DMS 273 treated with DMSO at 0.1 percent for 48 hours (cell line): ENCODE measurements at places on chromosomes 1 and 21.

DNA sequence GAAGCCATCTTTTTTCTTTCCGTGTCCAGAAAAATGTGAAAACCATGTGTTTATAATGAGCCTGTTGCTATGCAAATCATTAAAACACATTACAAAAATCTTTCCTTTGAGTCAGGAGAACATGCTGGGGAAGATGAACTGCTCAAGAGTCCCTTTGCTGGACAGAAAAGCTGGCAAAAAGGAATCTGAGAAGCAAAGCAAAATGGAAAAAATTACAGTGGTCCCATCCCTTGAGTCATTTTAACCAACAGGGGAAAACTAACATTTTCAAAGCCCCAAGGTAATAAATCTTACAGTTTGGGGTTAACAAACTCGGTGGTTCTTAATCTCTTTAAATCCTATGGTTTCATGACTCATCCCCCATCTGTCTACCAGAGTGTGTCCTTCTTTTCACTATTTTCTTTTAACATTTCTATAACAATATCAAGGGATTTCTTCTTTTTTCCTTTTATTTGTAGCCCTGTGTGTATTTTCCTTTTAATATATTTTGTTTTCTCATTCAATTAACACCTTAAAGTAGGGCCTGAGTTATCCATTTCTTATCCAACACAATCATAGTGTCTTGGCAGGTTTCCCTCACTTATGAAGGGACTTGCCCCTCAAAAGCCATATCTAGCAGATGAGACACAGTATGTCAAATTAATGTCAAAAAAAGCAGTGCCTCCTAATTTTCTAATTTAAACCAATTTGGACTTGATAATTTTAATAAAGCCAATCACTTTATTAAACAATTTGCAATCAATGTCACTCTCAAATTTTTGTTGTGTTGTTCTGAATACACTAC lies 105.4 kb downstream of the PTPN14 start:
- DNase-seq: peak; percentile 73

DNA sequence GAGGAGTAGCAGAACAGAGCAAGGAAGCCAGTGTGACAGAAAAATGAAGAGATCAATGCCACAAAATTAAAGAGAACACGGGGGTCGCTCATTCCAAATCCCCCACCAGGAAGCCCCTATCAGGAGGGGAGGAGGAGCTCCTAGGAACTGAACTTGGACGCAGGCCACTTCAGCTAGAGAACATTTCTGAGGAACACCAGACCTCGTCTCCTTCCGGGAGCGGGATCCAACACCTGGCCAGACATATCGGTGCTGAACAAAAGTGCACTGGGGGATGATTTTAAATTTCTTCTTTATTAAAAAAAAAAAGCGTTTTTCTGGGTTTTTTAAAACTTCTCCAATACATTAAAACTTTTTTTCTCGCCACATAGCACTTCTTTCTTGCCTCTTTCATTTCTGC lies 40.8 kb downstream of the OLFML2B start:
- DNase-seq: no peak

GRCh38 chr1:79110749-79111148 lies 104.2 kb upstream of the ADGRL4 start:
- DNase-seq: no peak

DNA sequence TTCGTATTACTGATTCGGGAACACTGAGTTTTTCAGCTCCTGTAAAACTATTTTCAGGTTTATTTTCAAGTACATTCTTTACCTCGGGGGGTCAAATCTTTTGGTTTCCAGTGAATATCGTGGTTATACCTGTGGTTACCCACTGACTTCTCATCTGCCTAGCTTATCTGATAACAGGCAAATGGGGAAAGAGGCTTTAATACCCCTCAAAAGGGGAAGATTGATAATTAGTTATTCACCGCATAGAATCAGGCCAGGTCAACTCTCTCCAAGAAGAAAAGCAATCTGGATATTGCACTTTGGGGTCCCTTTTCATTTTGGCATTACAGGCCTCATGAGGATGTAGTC lies 23.0 kb downstream of the RUNX1 start:
- DNase-seq: no peak

DNA sequence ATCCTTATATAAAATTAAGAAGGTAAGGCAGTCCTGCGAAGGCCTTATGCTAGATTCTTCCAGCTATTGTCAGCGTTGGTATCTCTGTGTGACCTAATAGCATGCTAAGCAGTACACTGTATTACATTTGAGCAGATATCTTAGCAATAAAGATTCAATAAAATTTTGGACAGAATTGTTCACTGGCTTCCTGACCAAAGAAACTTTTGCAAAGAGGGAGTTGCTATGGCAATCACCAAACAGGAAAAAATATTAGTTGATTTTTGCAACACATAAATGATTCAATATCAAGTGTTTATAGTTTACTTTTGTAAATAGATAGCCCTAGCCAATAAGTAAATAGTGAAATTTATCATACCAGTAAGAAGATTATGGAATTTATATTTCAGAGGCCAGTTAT lies 31.0 kb upstream of the PLEKHO1 start:
- no peak for DNase-seq

- no peak for DNase-seq
Measured at GRCh38 chr1:84724128-84724860, 34.0 kb upstream of the SSX2IP start.

DNA sequence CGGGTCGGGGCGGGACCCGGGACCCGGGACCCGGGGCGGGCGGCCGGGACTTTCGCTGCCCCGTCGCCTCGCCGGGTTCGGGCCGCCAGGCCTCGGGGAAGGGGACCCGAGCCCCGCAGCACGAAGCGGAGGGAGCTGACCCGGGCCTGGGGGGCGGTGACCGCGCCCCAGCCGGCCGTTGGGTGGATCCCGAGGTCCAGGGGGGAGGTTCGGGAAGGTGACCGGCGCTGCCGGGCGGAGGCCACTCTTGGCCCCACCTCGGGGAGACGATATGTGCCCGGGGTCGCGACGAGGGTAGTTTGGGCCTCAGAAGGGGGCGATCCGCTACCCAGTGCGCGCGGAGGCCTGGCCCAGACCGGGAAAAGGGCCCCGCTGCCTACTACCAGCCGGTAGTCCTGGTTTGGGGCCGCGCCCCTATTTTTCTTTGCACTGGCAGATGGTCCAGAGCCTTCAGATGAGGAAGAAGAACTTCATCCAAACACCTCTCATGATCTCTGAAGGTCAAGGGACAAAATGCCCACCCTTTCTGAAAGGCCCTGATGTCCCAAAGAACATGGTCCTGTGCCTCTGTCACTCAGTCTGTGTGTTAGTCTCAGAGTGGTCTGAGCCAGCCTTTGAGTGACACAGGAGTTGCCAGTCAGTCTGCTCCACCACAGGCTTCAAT lies 766 bp downstream of the AGO4 start:
- DNase-seq: no peak

DNA sequence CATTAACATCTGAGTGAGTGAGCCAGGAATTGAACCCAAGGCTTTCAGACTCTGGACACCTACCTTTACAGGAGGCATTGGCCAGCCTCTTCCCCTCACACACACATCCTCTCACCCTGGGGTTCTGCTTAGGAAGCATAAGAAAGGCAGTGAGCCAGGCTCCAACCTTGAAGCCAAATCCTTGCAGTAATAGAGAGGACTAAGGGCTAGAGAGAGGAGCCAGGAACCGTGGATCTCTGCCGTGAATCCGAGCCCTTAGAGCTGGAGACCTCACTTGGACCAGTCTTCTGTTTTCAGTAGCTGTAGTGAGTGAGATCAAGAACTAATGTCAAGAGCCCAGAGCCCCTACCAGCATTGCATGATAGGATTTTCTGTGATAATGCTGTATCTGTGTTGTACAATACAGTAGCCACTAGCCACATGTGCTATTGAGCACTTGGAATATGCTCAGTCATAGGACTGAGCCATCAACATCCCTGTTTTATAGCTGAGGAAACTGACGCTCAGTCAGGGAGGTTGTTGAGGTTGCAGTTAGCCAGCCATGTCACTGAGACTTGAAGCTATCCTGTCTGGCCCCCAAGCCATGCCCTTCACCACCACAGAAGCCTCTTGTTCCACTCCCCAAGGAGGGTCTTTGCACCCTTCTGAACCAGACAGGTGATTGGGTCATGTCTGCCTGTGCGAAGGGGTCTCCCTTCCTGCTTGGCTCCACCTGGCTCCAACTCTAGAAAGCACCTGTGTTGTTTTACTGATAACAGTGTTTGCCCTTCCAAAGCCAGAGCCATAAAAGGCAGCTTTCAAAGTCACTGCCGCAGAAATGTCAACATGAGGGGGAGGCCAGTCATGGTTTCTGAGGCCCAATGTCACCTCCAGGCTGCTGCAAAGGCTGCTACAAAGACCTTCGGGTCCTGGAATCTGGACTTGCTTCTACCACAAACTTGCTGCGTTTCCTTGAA lies 101.1 kb upstream of the JUN start:
- DNase-seq: no peak

DNA sequence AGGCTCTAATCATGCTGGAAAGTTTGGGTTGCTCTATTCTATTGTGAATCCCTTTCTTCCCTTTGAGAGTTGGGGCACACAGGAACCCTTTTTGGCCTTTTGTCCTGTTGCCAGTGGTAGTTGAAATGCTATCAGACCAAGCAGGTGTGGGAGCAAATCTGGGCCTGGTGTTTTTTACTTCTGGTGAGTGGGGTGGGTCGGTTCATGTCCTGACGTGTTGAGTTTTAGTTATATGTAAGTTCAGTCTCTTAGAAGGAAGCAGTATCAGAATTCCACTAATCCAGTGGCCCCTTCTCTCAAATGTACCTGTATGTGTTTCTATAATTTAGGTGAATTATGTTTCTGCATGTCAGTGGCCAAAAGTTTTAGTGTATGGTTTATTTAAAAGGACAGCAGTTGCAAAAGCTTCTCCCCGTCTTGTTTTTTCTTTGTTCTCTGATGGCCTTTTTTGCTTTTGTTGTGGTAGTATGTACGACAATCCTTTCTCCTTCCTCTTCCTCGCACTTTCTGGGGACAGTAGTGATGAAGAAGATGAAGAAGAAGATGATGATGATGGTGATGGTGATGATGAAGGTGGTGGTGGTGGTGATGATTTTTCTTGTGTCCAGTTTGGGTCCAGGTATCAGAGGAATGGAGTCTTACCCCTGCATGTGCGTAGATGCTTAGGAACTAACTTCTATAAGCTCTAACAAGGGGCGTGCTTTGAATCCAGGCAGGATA lies 74.2 kb downstream of the UBE4B start:
- DNase-seq: no peak

DNA sequence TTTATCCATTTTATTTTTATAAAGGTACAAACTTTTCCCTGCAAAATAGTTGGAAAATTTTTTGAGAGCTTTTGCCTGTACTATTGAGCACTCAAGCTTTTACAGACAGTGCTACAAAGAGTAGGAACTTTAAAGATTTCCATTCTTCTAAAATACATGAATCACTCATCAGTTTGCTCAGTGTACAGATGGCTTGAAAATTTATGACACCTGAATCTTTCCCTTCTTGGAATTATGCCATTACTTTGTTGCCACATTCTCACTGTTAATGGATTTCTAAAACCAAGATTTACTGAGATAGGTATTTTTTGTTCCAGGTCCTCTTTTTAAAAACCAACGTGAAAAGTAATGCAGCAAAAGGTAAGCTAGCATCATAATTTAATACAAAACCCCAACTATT lies 76.0 kb downstream of the GPATCH2 start:
- DNase-seq: peak; percentile 18

- peak; percentile 85 for DNase-seq
Measured at GRCh38 chr1:24216276-24217074, 29.4 kb upstream of the IFNLR1 start.

DNA sequence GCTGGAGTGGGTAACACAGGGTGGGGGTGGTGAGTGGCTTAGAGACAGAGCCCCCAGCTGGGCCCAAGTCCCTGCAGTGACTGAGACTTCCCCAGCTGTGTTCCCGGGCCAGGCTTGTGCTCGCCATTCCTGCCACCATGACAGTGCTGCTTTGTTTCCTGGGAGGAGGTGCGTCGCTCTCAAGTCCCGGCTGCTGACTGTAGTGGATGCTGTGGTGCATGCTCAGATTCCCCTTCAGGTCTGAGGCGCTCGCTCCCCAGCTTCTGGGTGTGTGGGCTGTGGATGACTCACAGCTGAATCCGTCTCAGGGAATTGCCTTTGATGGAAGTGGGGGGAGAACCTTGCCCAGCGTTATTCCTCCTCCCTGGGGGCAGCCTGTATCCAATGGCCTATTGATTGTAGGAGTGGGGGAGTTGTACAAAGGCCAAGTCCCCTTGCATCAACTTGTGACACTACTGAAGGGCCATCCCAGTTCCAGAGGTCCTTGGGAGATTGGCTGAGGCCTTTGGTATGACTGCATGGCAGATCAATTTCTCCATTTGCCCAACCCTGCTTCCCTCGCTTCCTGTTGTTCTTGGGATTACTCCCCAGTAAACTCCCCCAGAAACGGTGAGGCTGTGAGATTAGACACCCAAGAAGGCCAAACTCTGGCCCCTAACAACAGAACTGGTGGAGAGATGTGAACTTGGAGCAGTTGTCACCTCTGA lies 17.8 kb upstream of the POU3F1 start:
- no peak for DNase-seq

DNA sequence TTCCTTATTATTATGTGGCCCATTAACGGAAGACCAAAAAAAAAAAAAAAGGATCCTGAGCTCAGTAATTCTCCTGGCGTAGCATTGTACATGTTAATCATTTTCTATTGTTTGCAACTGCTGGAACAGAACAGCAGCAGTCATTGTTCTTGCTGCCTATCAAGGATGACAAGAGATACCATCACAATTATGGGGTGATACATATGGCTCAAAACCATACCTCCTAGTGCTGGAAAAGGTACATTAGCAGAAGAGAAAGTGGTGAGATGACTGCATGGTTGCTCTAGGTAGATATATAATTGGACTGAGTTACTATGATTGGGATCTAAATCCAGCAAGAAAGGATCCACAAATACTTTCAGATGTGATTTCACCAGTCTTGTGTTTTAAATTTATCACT lies 13.3 kb upstream of the TLR5 start:
- DNase-seq: no peak

DNA sequence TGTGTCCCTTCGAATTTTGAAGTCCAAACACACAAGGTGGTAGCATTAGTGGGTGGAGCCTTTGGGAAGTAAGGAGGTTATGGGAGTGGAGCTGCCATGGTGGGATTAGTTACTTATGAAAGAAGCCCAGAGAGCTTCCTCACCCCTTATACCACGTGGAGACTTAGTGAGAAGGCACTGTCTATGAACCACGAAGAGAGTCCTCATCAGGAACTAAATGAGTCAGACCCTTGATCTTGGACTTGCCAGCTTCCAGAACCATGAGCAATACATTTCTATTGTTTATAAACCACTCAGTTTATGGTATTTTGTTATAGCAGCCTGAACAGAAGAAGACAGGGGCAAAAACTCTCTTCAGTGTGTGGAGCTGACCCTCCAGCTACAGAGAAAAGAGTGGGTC lies 259.3 kb upstream of the AJAP1 start:
- DNase-seq: no peak
